T-helper 22 cell (primary cell): ENCODE measurements at places on chromosomes 7 and 10.

DNA sequence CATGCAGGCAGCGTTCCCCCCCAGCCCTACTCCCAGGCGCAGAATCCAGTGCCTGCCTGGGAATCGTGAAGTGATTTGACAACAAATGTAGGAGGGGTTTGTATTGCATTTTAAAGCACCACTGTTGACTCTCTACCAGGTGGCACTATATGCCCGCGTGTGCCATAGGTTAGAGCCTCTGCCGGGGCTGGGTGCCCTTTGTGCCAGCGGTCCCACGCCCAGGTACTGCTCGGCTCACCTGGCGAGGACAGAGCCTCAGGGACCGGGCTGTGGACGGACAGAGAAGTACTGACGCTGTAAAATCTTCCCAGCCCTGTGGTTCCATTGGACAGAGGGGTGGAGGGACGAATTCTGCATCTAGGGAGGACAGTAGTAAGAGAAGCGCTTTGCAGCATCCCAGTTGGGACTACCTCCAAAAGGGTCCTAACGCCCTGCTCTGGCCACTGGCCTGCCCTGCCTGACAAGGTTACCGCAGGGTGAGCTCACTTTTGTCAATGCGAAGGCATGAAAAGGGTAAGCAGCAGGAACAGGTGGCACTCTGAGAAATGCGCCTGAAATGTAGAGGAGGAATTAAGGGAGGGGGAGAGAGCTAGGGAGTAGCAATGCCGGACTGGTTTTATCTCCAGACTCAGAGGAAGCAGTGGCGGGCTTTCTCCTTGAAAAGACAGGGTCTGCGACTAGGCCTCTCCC lies 788 bp upstream of the CACNA2D1 start:
- no peak for DNase-seq

DNA sequence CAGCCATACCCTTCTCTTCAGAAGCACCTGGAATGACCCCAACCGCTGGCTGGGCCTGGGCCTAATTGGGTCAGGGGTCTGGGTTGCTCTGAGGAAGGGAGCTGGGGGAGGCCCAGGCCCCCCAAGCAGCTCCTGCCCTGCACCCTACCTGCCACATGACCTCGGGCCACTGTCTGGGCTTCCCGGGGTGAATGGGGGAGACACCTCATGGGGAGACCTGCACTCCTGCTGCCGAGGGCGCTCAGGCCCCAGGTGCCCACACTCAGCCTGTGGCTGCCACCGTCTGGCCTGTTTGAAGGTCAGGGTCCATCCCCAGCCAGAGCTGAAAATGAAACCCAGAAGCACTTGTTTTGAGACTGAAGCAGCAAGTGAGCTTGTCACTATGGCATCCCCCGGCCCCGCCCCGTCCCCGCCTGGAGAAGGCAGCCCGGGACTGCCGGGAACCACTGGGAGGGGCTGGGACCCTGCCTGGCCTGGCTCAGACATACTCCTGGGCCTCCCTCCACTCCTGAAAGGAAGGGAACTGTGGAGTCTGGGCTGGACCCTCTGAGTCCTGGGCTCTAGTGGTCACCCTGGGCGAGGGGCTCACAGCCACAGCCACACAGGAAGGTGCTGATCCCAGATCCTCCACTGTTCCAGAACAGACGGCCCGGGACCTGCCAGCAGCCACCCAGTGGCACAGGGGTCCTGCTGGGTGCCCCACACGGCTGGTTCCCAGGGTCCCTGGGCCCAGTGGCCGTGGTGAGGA lies 7.4 kb upstream of the MICALL2 start:
- DNase-seq: no peak

- DNase-seq: no peak
Observed at GRCh38 chr10:69669409-69669808, 39.4 kb downstream of the FAM241B start.

- DNase-seq: no peak
Observed at GRCh38 chr7:158129037-158130022, 458.3 kb downstream of the PTPRN2 start.

- no peak for DNase-seq
Observed at GRCh38 chr7:11751807-11752389, 80.1 kb downstream of the THSD7A start.

- DNase-seq: no peak
Observed at GRCh38 chr10:122441961-122442360, 12.5 kb upstream of the ARMS2 start.

DNA sequence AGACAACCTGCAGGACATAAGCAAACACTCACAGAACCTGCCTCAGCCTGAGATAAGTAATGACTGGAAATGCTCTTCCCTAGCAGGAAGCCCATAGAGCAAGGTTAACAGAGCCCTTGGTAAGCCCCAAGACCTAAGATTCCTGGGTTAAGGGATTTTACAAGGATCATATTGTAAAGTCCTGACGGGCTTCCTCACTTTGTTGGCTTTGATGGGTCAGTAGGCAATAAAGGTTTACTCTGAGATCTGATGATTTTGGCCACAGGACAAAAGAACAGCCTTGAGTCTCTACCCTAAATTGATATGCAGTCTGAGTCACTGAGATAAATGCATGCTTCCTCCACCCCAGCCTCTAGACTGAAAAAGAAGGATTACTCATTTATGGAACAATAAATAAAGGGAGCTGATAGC lies 270.8 kb downstream of the HTR7 start:
- no peak for DNase-seq

DNA sequence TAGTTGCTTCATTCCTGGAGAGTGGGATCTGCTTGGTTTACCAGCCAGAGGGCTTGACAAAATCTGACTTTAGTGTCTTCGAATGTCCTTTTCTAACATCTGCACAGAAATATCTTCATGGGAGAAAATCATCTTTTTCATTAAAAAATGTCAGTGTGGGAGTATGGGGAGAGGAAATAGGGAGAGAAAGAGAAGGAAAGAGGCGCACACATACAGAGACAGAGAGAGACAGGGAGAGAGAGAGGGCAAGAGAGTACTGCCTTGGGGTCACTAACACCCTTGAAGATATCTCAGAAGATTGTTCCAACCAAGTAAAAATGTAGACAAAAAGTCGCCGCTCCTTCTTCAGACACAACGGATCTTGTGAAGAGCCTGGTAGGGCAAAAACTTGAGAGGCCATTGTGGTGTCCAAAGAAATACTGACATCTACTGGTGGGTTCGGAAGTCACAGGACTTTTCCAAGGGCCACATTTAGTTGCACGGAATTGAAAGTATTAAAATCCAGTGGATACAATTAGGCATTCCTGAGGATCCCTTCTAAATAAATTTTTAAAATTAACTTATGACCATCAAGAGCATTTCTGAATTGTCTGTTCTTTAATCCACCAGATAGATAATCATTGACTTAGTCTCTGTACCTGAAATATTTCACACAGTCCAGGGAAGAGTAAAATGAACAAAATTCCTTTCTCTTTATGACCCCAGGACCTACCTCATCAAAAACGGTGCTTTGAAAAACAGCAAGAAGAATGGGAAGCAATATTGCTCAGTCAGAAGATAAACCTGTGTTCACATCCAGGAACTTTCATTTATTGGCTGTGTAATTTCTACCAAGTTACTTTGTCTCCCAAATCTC lies 29.7 kb downstream of the VIM start:
- DNase-seq: peak; percentile 14

- no peak for DNase-seq
Observed at GRCh38 chr7:45394117-45394708, 180.0 kb upstream of the ADCY1 start.

DNA sequence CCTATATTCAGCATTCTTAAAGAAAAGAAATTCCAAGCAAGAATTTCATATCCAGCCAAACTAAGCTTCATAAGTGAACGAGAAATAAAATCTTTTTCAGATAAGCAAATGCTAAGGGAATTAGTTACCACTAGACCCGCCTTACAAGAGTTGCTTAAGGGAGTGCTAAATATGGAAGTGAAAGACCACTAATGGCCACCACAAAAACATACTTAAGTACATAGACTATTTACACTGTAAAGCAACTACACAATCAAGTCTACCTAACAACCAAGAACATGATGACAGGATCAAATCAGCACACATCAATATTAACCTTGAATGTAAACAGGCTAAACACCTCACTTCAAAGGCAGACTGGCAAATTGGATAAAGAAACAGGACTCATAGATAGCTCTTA lies 42.2 kb upstream of the NME8 start:
- no peak for DNase-seq

- no peak for DNase-seq
Observed at GRCh38 chr10:32263300-32263699, 83.7 kb downstream of the EPC1 start.

DNA sequence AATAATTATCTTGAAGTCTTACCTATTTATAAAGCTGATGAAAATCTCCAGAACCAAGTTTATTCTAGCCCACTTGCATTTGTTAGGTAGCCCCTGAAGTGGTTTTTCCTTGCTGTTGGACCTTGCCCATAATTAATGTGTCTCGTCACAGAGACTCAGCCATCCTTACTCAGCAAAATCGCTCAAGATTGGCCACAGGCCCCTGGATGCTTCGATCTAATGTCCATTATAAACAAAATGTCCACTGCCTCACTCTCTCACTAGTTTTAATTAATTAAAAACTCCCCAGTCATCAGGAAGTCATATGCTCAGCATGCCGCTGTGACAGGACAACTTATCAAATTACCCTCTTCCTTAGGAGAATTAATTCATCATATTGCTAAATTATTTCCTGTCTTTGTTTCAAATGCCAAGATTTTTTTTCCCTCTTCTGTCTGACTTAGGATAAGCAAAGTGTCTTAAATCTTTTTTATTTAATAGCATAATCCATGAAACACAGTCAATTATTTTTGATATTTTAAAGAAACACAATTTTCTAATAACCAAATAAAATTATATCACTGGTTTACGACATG lies 126.8 kb upstream of the PCLO start:
- DNase-seq: no peak

GRCh38 chr10:35739998-35740397 lies 97.9 kb upstream of the FZD8 start:
- DNase-seq: no peak

- no peak for DNase-seq
Observed at GRCh38 chr7:21412957-21413356, 14.9 kb upstream of the SP4 start.

DNA sequence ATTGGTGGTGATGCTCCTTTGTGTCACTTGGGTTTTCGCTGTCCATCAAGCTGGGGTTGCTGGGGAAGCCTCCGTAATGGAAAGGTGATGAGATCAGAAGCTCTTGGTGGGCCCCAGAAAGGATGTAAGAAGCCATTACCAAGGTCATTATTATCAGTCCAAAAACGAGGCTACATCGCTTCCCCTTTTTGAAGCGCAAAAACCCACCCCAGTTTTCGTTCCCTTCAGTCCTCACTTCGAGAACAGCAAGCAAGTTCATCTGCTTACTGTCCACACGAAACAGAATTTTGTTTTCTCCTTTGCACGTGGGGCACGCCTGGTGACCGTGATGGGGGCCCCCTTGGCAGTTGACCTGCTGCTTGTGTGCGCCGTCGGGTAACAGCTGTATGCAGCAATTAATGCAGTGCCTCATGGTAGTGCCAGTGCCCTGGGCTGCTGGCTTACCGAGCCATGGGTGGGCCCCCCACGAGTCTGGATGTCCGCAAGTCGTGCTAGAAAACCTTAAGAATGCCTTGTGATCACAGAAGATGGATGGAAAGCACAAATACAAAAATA lies 47.5 kb downstream of the CHST15 start:
- no peak for DNase-seq

DNA sequence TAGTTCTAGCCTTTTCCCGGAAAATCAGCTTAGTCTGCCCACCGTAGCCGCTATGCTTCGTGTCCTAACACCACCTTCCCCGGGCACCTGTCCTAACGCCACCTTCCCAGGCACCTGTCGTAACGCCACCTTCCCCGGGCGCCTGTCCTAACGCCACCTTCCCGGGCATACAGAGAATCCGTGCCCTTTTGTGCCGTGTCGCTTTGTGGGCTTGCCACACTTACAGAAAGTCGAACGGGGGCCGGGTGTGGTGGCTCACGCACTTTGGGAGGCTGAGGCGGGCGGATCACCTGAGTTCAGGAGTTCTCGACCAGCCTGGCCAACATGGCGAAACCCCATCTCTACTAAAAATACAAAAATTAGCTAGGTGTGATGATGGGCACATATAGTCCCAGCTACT lies 73.6 kb upstream of the DNAJB6 start:
- no peak for DNase-seq

DNA sequence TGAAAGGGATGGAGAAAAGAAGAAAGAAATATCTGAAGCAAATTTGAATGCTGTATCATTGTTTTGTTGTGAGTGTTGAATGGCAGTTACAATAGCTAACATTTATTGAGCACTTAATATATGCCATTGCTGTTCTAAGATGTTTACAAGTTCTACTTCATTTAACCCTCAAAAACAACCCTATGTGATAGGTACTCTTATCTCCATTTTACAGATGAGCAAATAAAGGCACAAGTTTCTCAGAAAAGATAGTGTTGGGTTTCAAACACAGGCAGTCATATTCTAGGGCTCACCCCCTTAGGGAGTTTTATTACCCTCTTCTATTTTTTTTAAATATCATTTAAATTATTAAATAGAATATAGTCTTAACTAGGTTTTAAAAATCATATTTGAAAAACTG lies 8.3 kb upstream of the ELAPOR2 start:
- no peak for DNase-seq

GRCh38 chr7:106423821-106424475 lies 139.2 kb upstream of the NAMPT start:
- DNase-seq: no peak

DNA sequence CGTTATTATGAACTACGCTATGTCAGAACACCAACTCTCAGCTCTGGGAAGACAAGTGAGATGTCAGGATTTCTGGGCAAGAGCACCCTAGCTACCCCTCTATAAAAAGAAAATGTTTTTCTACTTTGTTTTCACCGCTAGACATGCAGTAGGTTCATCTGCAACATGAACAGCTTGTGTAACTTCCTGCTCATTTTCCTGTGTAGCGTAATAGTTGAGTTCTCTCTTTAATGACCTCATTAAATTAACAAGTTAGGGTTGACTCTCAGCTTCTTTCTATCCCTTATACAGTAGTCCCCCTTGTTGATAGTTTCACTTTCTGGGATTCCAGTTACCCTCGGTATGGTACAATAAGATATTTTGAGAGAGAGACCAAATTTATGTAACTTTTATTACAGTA lies 329.4 kb upstream of the ZNF32 start:
- DNase-seq: no peak

- no peak for DNase-seq
Observed at GRCh38 chr7:84735677-84736076, 451.2 kb downstream of the SEMA3D start.

DNA sequence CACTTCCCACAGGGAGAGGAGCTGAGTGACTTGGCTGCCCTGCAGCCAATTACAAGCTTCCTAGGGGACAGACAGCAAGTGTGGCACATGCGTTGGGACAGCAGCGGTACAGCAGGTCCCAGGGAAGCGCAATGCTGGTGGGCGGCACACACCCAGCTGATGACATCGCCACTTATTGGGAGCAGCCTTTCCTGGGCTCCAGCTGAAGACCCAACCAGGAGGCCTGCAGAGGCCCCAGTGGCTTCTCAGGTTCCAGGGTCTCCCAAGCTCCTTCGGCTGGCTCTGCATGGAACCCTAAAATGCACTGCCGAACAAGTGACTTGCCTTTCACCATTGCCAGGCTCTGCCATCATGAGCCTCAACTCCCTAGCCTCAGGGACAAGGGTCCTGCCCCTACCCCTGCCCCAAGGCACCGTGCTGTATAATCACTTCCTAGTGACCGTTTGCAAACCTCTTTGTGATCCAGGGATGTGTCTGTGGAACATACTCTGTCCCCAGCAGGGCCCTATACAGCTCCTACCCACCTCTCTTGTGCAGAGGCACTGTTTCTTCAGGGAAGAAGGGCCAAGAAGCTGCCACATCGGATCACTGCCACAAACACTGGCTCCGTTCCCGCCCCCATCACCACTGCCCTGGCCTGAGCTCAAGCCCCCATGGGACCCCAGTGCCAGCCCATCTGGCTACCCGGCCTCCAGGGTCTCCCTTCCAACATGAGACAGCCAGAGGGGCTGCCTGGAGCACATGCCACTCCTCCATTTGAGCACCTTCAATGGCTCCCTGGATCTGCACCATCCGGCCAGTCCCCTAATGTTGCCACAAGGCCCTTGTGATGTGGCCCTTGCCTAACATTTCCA lies 19.3 kb upstream of the SLIT1 start:
- no peak for DNase-seq
